Right lobe of liver (tissue), 6 donors: ENCODE measurements at places on chromosomes 3 and 15. TPM values are rescaled to one million over a fixed set of nuclear protein-coding genes. Genes with fewer than 3 reads are reported as not detected.

RGMA gene
- total RNA-seq = not detected

CX3CR1 gene
- 1.8 TPM for total RNA-seq

NPTN gene
- 45.1 TPM for total RNA-seq

CFAP91 gene
- total RNA-seq = 0.42 TPM

AKAP13 gene
- total RNA-seq = 65.5 TPM

ARHGEF26 gene
- 23.1 TPM for total RNA-seq

CEMIP gene
- total RNA-seq = 0.74 TPM

ADAMTSL3 gene
- total RNA-seq = 8.9 TPM

ARPIN gene
- total RNA-seq = 7.3 TPM

ZMYND10 gene
- 0.70 TPM for total RNA-seq

IGSF10 gene
- total RNA-seq = 0.16 TPM

FES gene
- total RNA-seq = 36.5 TPM

GAP43 gene
- not detected for total RNA-seq

VIPR1 gene
- total RNA-seq = 1.9 TPM

DNA sequence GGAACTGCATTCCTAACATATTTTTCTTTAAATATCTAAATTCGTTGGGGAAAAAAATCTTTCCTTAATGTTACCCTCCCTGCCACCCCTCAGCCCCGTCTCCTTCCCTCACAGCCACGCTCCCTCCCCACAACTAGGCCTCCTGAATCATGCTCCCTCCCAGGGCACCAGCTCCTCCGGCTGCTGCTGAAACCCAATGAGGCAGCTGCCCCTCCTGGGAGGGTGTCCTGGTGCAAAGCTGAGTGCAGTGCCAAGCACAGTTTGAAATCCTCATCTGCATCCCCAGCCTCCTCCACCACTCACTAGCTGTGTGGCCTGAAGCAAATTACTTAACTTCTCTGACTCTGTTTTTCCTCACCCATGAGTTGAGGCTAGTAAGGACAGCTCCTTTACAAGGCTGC lies 2.7 kb upstream of the NR2E3 start:
- no peak for DNase-seq

GRCh38 chr3:124652009-124652408 lies 78.2 kb upstream of the UMPS start:
- no peak for DNase-seq

DNA sequence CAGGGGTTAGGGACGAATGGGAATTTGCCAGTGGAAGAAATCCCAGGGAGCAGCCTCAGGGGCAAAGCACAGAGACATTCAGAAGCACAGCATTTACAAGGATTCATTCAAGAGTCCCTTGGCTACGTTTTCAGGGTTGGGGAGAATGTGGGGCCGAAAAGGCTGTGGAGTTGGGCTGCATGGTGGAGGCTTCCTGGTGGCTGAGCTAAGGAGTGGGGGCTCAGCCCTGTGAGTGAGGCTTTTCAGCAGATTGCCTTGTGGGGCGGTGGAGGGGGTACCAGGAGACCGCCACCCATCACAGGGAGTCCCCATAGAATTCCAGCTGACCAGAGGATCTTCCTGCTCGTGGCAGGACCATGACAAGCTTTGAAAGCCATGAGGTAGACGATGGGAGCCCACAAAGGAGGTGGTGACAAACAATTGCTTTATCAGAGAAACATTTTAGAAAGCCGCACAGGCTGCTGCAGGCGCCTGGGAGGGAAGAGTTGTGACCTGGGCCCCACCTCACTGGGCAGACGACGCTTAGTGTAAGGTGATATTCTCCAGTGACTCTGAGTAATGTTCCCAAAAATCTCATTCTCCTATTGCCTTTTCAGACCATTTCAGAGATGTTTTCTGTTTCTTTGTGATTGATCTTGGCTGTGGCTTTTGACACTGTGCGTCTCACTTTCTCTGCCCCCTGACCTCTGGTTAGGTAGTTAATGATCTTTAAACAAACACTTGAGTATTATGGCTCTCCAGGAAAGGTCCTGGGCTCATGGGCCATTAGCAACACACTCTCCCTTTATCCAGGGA lies 128.0 kb downstream of the DNAJB8 start:
- DNase-seq = no peak

- no peak for DNase-seq
These were observed 133.6 kb upstream of the RAP2B start for GRCh38 chr3:153028381-153028780.

- DNase-seq = no peak
These were observed 69.5 kb upstream of the SUCLG2 start for GRCh38 chr3:67723863-67724262.

DNA sequence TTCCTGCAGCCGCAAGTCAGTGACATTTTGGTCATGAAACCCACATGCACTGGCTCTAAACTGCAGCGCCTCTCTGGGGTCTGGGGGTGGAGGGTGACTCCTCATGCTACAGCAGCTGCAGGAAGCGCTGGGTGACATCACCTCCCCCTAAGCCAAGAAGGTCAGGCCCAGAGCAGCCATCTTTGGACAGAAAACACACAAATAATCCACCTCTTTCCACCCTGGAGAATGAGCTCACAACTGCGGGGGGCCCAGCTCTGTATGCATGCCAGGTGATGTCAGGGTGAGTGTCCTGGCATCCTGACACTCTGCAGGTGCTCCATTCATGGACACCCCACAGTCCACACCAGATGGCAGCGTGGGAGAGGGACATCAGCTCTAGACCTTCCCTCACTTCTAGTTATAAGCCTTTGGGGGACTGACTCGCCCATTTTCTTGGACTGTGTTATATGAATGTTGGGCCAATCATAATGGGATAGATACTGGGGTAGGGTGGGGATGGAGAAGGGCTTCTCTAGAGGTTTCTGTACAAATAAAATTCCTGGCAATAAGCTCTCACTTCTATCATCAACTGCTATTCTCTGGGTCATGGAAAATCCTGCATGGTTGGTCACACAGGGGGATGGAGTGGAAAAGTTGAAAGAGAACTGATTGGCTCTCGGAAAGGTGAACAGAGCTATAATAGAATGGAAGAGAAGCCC lies 70.7 kb upstream of the THBS1 start:
- DNase-seq = no peak

DNA sequence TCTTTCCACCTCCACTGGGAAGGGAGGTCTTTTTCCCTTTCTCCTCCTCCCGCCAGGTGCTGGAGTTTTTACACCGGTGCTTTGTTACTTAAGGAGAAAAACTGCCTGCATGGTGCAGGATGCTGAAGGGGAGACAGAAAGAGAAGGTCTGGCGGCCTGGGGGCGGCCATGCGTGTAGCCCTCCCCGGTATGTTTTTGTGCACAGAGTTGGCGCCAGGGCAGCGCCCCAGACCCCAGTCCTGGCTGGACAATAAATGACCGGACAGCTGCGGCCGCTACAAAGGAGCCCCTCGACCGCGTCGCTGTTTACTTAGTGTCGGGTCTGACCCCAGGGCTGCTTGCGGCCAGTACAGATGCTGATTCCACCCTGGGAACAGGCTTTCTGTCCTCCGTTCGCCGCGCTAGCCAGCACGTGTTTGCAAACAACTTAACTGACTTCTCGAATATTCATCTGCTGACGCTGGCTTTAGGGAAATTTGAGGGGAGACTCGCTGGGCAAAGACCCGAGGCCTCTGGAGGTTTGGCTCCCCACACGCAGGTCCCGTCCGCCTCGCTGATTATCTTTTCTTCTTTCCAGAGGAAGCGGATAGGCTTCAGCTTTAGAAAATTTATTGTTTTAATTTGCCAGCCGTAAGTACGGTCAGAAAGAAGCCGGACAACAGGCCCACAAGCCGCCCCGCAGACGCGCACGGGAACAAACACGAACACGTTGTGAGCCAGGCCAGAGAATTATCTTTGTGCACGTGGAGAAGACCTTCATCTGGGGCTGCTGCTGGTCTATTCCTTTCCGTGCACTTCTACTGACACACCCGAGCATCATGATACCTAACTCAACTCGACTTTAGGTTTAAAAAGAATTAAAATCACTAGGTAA lies 46.9 kb downstream of the ZIC4 start:
- no peak for DNase-seq

DNA sequence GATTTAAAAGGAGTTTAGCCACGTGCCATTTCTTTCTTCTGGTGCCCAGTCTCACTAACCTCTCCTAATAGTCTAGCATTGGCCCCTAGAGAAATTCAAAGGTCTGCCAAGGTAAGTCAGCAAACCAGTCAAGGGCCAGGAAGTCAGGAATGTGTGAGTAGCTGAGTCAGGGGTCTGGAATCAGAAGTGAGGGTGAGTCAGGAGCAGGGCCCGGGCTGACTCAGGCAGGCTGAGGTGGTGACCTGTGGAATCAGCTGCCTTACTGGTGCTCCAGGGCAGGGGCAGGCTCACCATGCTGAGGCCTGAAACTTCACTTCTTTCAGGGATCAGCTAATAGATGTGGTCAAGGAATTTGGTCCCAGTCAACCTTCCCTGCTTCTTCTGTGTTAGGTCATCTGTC lies 105.8 kb upstream of the MYZAP start:
- no peak for DNase-seq

DNA sequence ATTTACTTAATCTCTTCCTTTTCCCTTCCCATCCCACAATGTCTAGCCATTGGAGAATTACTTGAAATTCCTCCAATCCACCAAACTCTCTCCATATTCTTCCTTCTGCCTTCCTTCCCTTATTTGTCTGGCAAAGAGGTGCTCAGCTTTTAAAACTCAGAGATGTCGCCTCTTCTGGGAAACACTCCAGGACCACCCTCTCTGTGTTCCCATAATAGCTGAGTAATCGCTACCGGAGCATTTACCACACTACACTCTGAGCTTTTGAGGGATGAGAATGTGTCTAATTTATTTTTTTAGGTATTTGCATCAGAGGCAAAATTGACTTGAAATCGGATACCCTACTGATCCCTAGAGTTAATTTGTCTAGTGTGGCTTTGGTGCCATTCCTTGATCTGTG lies 245.7 kb upstream of the TPRG1 start:
- DNase-seq = no peak

DNA sequence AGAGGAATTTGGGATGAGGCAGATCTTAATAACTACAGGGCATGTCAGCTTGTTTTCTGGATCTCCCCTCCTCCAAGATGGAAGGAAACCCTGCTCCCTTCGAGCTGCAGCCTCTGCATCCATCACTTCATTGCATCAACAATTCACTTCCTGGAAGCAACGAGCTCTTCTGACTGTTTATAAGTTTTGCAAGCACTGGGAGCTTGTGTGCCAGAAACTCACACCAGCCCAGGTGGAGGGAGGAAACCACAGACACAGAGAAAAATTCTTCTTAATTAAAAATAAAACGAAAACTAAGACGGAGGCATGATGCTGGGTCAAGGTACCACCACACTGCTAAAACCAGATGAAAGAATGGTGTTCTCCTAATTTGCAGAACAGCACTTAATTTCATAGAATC lies 10.6 kb downstream of the LRIG1 start:
- DNase-seq = no peak

DNA sequence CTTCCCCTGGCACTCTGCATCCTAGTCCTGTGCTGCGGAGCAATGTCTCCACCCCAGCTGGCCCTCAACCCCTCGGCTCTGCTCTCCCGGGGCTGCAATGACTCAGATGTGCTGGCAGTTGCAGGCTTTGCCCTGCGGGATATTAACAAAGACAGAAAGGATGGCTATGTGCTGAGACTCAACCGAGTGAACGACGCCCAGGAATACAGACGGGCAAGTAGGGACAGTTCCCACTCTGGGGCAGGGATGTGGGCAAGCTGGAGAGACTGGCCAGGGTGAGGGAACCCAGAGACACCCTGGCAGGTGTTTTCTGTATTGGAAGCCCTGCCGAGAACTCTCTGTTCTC lies 247 bp downstream of the FETUB start:
- DNase-seq = no peak

DNA sequence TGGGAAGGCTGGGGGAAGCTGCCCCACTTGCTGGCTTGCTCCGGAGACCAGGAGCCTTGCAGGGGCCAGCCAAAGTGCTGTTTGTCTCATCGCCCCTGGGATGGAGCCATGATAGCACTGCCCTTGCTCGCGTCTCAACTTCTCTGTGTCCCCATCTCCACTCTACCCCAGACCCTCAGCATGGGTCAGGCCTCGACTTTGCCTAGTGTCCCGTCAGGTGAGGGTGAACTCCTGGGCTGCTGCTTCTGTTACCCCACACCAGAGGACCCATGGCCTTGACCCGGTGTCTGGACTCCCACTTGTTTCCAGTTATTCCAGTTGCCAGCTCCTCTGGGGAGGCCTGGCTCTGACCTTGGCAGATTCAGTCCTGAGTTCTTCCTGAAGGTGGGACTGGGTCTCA lies 36.5 kb upstream of the DUSP7 start:
- peak; percentile 31 for DNase-seq

DNA sequence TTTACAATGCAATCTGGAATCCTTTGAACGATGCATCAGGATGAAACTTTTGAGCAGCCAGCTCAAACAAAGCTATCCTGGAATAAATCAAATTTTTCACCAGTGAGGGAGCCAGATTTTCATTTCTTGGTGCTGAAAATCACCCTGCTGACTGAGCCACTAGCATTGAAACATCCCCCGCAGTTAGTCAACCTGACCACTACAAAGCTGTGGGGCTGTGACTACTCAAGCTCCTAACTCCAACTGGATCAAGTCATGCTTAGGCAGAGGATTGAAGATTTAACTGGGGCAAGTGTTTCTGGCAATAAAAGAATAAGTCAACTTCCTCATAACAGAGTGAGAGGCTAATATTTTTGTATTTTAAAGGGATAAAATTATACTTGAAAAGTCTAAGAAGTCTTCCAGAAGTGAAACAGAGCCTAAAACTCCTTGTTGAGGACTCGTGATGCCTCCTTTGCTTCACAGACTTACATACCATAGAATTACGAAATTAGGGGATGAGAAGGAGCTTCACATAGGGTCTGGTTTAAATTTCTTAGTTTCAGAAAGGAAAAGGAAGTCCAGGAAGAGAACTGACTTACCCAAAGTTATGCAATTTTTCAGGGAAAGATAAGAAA lies 177.8 kb downstream of the SERPINI1 start:
- no peak for DNase-seq

GRCh38 chr3:62632510-62633294 lies 242.5 kb downstream of the CADPS start:
- no peak for DNase-seq

DNA sequence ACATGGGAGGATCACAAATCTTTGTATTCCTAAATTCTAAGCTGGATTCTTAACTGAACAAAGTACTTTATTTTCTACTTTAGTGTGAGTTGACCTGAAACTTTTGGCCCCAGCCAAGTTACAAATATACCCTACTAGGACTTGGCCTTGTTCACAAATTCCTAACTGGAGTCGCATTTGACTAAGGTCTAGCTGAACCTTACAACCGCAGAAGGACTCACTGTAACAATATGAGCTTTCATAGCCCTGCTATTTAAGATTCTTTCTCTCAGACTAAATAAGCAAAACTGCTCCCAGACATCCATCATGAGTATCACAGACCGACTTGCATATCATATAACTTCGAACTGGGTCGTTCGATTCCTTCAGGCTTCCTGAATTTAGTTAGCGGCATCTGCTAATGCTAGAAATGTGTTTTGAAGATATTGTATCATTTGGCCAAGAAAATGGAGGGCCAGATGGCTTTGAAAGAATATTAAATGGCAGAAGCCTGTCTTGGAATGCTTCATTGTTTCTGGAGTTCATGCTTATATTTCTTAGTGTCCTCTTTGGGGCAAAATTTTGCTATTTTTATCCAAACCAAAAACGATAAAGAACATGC lies 28.4 kb upstream of the ADAMTS9 start:
- DNase-seq = no peak

GRCh38 chr3:121663171-121663847 lies 2.6 kb upstream of the HCLS1 start:
- no peak for DNase-seq

GRCh38 chr3:126485176-126485897 lies 9.6 kb upstream of the ZXDC start:
- DNase-seq = peak; percentile 5

GRCh38 chr3:105347625-105348302 lies 18.9 kb upstream of the ALCAM start:
- DNase-seq = no peak

- no peak for DNase-seq
These were observed 4.6 kb upstream of the COL7A1 start for GRCh38 chr3:48599509-48600285.
